Urinary bladder (tissue), 4 donors: ENCODE measurements at places on chromosomes 1 and 21. TPM values are rescaled to one million over a fixed set of nuclear protein-coding genes. Genes with fewer than 3 reads are reported as not detected.
A peak's percentile ranks its signal among the peaks of the same experiment; 100 is the strongest.

GFI1 gene
- polyA plus RNA-seq = 0.60 TPM

GUCA2A gene
- polyA plus RNA-seq = not detected

DNA sequence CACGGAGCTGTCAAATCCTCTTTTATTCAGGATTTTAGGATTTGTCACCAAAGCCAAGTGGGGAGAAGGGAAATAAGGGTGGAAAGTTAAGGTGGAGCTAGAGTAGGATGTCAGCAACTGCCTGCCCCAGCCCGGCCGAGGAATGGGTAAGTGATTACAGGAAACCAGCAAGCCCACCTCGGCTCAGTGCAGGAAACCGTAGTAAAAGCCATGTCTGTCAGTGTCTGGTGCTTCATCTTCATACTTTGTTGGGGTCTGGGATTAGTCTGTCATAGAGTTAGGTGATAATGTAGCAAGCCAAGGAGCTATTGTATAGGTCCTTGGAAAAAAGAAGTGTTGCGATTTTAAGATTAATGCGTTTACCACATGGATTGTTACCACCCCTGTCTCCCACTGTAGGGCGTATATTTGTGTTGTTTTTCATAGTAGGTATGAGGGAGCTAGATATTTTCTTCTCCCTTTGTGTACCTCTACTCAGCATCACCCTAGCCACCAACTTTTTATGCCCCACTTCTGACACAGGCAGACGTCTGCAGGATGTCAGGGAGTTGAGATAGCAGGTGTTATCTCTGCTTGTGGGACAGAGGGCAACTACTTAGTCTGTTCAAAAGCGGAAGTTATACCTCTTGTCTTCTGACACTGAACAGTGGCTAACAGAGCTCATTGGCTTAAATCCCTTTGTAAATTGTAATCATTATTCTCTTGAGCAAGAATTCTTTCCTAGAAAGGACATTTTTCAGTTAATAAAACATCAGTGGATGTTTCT is 253.7 kb downstream of the HHAT start:
- DNase-seq = no peak

- no peak for DNase-seq
Observed at GRCh38 chr1:30923597-30923996, 15.0 kb upstream of the SDC3 start.

LCE1F gene
- polyA plus RNA-seq = not detected

DNA sequence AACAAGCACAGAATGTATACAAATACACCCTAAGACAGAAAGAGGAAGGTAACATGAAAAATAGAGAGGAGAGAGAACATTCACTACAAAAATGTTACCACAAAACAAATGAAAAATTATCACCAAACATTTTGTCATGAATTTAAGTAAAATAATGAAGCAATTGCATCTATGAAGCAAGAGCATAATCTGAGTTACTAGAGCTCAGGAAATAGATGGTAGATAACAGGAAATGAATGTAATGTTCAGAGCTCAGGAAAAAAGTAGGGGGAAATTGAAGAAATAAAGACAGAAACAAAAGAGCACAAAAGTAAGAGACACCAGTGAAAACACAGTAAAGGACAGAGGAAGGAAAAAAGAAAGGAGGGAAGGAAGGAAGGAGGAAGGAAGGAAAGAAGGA is 19.4 kb downstream of the SEC16B start:
- no peak for DNase-seq

DNA sequence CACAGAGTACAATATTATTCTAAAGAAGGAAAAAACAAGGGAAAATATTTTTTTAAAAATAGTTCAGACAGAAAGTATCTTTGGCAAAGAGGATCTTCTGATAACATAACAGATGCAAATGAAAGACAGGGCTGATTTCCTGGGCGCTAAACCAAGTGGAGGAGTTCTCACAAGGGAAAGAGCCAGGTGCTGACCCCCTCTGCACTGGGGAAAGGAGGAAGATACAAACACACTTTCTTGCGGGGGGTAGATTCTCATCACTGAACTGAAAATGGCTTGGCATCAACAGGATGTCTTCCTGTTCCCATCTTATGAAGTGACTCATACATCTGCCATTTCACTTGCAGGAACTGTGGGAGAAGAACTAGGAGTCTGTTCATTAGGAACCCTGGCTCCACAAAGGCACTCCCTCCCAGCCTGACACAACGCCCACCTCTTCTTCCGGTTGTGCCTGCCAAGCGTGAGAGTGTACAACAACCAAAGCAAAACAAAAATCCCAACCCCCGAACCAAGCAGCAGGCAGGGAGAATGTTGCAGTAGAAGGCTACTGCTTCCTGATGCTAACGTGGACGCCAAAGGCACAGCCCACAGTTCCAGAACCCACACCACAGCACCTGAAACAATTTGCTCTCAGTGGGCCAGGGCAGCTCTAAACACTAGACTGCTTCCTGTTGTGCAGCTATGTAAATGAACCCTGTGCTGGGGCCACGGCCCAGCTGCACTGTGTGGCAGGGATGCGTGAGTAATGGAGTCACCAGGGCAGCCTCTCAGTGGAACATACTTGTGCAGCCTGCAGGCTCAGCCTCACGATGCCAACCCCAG is 51.0 kb downstream of the GADD45A start:
- DNase-seq = peak; percentile 60

TGFBR3 gene
- polyA plus RNA-seq = 131 TPM

DNAJC8 gene
- 105 TPM for polyA plus RNA-seq

GRCh38 chr1:65148548-65149350 is 746 bp downstream of the AK4 start:
- no peak for DNase-seq

DNA sequence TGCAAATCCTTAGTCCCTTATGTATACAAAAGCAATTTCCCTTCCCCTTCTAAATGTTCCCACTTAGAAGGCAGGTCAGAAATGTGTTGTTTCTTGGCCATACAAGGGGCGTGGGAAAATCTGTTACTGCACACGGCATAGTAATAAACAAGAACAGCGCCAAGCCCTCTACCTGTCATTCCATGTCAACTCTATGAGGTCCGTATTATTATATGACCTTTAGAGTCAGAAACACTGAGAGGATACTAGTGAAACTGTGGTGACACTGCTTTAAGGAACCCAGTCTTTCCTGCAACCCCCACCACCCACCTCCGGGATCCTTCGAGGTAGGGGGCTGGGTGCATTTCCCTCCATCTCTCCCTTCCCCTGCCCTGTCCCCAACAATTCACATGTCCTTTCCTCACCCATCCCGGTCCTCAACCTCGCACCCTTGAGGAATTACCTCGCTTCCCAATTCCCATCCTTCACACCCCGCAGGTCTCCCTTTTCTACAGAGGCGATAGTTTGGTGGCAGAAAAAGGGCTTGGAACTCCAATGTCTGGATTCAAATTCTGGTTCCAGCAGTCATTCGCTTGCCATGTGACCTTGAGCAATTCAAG is 647 bp downstream of the SDHB start:
- DNase-seq = no peak
